Stimulated activated CD4-positive, alpha-beta T cell treated with anti-CD3 and anti-CD28 coated beads, Interleukin-12 subunit alpha, Interleukin-12 subunit beta, amount 100 ng/mL, for 4 hours (primary cell): ENCODE measurements at places on chromosomes 4 and X.

- DNase-seq, result no peak
These were observed 64.5 kb downstream of the FTHL17 start for GRCh38 chrX:31007321-31007720.

GRCh38 chrX:30270639-30271038 is 23.7 kb downstream of the MAGEB1 start:
- no peak for DNase-seq

- no peak for DNase-seq
These were observed 7.6 kb upstream of the GUF1 start for GRCh38 chr4:44670506-44671199.

DNA sequence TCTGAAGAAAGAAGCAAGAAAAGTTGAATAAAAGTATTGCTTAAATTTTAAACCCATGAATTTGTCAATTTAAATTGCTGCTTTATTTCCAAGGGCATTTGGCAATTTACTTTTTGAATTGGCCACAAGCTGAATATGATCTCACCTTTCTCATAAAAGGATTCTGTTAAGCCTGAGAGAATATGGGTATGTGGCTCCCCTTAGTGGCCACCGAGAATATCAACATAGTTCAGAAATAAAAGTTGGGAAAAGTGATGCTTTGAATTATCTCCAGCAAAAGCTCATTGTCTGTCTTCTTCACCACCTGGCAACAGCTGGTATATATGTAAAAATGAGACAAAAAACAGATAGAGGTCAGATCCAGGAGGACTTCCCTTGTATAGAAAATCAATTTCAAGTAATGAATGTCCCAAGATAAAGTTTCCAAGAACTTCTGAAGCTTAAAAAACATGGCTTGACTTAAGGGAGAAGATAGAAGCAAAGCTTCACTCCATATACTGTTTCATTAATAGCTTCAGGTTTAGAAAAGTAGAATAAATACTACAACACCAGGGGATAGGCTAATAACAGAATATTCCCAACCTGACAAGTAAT is 290.7 kb upstream of the FAM241A start:
- no peak for DNase-seq

DNA sequence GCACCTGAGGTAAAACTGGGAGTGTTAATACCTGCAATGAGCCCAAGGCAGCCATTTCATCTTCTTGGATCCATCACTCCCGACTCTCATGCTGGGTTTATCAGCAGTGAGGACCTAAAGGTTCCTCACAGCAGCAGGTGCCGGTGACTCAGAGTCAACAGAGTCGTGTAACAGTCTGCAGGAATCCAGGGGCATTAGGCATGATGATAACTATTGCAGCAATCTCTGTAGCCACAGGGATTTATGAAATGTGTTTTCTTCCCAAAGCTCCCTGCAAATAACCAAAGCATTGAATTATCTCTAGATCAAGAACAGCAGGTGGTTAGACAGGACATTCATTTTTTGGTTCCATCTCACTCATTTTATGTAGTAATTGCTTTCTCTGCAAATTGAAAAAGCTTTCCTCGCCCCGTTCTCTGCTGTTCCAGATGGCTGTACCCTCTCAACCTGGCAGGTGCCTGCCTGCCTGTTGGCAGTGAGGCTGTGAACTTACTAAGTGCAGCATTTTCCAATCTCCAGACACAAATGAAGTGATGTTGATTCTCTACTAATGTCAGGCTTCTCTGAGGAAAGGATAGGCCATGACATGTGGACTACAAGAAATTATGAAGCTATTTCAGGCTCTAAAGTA is 48.1 kb upstream of the TSPAN7 start:
- DNase-seq, result no peak

- peak; percentile 32 for DNase-seq
These were observed 877 bp downstream of the GPRASP1 start for GRCh38 chrX:102652031-102652688.

DNA sequence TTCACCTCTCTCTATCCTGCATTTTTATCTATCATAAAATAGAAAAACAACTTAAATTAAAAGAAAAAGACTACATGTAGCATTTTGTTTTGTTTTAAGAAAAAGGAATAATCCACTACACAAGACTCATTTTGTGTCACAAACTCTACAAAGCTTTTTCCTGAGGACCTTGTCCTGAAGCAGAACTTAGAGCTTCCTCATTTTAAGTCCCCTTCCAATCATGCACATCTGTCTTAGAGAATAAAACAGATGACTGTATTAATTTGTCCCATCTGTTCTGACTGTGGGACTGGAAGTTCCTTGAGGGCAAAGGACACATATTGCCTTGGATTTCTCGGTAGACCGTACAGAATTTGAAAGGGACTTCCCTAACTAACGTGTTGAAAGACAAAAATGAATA is 218.5 kb downstream of the COL25A1 start:
- DNase-seq, result no peak

- DNase-seq, result no peak
These were observed 56.1 kb downstream of the CNGA2 start for GRCh38 chrX:151790481-151791160.

DNA sequence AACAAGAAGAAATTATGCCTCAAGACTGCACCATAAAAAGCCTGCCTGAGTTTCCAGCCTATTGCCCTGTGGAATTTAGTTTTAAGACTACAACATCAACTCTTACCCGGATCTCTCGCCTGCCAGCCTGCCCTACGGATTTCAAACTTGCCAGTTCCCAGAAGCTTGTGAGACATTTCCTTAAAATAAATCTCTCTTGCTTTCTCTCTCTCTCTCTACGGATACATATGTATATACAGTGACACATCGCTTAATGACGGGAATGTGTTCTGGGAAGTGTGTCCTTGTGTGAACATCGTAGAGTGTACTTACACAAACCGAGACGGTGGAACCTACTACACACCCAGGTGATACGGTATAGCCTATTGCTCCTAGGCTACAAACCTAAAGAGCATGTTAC is 79.5 kb downstream of the CLNK start:
- no peak for DNase-seq

DNA sequence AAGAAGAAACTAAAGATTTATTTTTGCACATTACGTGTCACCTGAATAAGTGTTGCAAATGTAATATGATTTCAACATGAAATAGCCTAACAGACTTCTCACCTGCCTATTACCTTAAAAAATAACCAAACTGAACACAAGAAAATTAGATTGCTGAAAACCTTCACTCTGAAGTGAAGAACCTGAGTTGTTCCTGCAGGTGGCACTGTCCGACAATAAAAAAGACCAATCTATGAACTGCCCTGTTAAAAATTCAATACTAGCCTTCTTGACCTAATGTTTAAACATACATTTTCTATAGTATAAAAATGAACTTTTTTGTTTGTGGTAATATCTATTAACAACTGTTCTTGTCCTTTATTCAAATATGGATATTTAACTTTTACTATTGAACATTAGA is 69.2 kb upstream of the PNPLA4 start:
- DNase-seq, result no peak

DNA sequence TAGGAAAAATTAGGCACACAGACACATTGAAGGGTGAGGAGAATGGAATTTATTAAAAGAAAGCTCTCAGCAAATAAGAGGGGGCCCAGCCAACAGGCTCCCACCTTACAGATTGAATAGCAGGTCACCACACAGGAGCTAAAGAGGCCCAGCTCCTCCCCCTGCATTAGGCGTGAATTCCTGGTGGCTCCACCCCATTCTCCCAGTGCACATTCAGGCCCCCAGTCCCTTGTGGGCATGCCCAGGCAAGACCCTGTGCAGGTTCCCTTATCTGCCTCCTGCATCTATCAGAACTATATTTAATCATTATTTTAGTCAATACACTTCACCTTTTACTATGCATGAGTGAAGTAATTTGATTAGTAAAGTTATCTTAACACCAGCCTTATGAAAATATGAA is 856.3 kb upstream of the NDST4 start:
- DNase-seq, result no peak

GRCh38 chr4:123545667-123546572 is 149.3 kb downstream of the SPRY1 start:
- no peak for DNase-seq

DNA sequence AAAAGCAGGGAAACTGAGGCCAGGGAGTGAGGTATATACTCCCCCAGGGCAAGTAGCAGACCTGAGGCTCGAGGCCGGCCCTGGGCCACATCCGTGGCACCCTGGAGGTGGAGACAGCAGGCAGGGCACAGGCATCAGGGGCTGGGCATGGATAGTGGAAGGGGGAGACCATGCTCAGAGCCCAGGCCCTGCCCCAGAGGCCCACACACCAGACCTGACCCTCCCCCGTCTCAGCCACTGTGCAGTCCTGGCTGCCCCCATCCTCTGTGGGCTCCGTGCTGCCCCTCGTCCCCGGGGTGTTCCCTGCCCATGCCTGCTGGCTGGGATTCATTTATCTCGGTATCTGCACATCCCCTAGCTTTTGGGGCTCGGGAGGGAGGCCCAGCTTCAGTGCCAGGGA is 103.1 kb upstream of the NKX1-1 start:
- DNase-seq, result no peak

- no peak for DNase-seq
These were observed at the start of gene DDIT4L for GRCh38 chr4:100189820-100190642. Gene DDIT4L (minus strand): TSS chr4:100190468. CDS start chr4:100189983, 485 bp downstream.

GRCh38 chr4:5963611-5964010 is 54.6 kb downstream of the C4orf50 start:
- DNase-seq, result no peak

DNA sequence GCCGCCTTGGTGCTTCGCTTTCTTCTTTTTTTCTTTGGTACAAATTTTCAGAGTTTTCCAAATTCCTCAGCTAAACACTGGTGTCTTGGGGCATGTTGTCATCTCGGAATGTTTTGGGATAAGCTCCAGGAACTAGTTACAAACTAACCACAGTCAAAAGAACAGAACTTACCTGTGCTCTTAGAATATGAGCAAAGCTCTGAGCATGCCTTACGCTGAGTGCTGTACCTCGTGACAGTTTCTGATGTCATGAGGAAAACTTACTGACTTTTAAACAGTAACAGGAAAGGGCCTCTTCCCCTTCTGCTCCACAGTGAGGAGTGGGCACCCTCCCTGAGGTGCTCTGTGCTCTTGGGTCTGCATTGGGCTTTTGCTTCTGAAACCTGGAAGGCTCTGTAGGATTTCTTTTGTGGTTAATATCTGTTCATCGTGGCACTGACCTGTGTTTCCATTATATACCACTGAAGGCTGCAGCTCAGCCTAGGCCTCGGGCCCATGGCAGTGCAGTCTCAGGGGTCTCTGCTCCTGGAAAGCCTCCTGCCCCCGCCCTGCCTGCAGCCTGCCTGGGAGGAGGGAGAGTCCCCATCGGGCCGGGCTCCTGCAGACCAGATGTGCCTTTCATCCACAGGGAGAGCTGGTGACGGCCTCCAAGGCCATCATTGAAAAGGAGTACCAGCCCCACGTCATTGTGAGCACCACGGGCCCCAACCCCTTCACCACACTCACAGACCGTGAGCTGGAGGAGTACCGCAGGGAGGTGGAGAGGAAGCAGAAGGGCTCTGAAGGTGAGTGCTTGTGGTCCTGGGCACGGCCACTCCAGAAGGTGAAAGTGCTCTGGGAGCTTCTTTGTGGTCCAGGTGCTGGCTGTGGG is 48.7 kb downstream of the NOP14 start:
- no peak for DNase-seq

DNA sequence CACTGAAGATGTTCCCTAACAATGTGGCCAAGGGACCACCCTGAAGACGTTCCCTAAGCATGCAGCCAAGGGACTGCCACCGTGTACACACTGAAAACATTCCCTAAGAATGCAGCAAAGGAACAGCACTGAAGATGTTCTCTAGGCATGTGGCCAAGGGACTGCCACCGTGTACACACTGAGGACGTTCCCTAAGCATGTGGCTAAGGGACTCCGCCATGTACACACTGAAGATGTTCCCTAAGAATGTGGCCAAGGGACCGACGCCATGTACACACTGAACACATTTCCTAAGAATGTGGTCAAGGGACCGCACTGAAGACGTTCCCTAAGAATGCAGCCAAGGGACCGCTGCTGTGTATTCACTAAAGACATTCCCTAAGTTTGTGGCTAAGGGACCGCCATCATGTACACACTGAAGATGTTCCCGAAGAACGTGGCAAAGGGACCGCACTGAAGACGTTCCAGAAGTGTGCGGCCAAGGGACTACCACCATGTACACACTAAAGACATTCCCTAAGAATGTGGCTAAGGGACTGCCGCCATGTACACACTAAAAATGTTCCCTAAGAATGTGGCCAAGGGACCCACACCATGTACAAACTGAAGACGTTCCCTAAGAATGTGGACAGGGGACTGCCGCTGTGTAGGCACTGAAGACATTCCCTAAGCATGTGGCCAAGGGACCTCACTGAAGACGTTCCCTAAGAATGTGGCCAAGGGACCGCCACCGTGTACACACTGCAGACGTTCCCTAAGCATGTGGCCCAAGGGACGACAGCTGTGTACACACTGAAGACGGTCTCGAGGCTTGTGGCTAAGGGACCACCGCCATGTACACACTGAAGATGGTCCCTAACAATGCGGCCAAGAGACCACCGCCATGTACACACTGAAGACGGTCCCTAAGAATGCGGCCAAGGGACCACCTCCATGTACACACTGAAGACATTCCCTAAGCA is 54.8 kb downstream of the DHRSX start:
- DNase-seq, result no peak

GRCh38 chr4:151169900-151170299 is 70.5 kb downstream of the RPS3A start:
- no peak for DNase-seq

GRCh38 chrX:39195156-39195555 is 393.9 kb downstream of the MID1IP1 start:
- no peak for DNase-seq

- no peak for DNase-seq
These were observed 84.6 kb downstream of the RELL1 start for GRCh38 chr4:37601531-37601930.

- no peak for DNase-seq
These were observed 23.1 kb downstream of the EIF4E start for GRCh38 chr4:98905839-98906238.

DNA sequence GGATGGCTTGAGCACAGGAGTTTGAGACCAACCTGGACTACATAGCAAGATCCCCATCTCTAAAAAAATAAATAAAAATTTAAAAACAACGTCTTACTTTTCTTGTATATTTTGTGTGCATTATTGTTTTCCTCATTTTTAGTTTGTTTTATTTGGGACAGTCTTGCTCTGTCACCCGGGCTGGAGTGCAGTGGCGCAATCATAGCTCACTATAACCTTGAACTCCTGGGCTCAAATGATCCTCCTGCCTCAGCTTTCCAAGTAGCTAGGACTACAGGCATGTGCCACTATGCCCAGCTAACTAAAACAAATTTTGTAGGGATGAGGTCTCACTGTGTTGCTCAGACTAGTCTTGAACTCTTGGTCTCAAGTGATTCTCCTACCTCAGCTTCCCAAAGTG is 9.5 kb upstream of the SMIM14 start:
- DNase-seq, result no peak

GRCh38 chr4:41991916-41992767 is 1.8 kb downstream of the SLC30A9 start:
- no peak for DNase-seq

DNA sequence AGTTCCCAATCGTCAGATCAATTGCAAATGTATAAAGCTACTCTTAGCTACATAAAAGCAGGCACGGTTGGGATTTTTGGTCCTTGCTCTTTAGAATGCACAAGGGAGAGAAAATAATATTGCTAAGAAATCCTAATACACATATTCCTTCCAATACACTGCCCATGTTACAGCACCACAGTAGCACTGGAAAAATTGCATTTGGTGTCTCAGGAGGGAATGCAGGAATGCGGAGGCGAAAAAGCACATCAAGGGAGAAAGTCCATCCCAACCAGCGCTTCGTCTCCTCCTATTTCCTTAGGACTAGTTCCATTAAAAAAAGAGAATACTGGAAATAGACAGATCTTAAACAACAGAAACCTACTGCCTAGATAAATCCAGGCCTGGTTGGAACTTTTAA is 23.9 kb downstream of the ADGRA3 start:
- DNase-seq, result no peak

GRCh38 chr4:26321373-26322221 is 783 bp downstream of the RBPJ start:
- peak; percentile 31 for DNase-seq
